ENCODE measurements at places on chromosomes 4 and X. TPM values are rescaled to one million over a fixed set of nuclear protein-coding genes. Genes with fewer than 3 reads are reported as not detected.
A peak's percentile ranks its signal among the peaks of the same experiment; 100 is the strongest.

GRCh38 chrX:40278340-40279090 is 180.8 kb upstream of the BCOR start:
- no peak for DNase-seq
- H3K4me1 ChIP-seq, result no peaks in the 10 kb centered on the region
- no peak overlapping the region for H3K4me3 ChIP-seq
- no peaks in the 10 kb centered on the region for H3K36me3 ChIP-seq
- H3K27me3 ChIP-seq, result no peaks in the 10 kb centered on the region
- no peak overlapping the region for H3K27ac ChIP-seq

GRCh38 chr4:10722957-10723356 is 38.4 kb upstream of the CLNK start:
- peak; percentile 15 for DNase-seq
- H3K4me1 ChIP-seq, result peaks cover 33% of the 10 kb centered on the region
- H3K36me3 ChIP-seq, result no peaks in the 10 kb centered on the region
- no peak overlapping the region for H3K4me3 ChIP-seq
- H3K27ac ChIP-seq, result no peak overlapping the region

DNA sequence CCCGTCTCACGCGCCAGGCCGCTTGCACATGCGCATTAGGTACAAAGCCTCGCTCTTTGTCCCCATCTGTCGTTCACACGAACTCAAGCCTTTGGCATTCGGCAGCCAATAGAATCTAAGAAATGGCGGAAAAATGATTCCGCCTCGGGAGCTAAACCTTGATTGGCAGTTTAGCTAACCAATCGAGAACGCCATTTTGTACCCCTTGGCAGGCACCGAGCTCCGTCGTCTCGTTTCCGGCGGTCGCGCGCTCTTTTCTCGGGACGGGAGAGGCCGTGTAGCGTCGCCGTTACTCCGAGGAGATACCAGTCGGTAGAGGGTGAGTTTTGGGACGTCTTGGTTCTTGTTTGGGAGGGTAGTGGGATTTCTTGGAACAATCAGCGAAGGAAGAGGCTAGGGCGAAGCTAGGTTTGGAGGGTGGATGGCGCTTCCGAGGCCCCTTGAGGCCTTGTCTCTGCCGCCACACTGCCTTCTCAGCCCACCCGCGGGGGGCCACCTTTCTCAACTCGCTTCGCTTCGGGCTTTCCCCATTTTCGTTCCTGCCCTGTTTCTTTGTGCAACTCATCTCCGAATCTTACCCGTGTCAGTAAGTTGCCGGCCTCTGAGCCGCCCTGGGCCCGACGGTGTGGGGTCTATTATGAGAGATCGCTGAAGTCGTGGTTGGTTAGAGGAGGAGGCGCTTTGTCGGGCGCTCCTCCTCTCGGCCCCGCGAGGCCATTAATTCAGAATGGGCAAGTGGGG is at the start of gene NONO:
Gene NONO, plus strand, starts transcription at position 233 of the 741 bp plus-strand sequence. CDS start 7,003 bp downstream, outside the sequence.
- H3K27ac ChIP-seq, result peak within 1 kb of the TSS; percentile 99
- H3K4me1 ChIP-seq, result peaks cover 30% of the 10 kb centered on the region
- peak; percentile 88 for DNase-seq

DNA sequence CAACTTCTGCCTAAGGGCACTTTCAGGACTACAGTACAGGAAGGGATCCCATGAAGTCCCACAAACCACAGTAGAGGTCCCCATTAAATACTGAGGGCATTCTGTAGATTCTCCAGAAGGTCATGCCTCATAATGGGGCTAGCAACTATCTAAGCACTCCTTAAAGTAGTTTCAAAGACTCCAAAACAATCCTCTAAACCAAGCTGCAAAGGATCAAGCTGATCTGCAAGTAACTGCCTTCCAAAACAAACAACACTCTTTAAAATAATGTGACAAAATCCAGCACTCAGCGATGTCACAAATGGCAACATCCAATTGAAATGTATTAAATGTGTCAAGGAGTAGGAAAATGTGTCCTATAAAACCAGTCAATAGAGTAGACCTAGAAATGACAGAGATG is 118.7 kb downstream of the FRYL start:
- DNase-seq, result no peak
- H3K27ac ChIP-seq, result no peak overlapping the region
- H3K4me3 ChIP-seq, result no peak overlapping the region
- peaks cover 16% of the 10 kb centered on the region for H3K36me3 ChIP-seq
- H3K4me1 ChIP-seq, result peaks cover 27% of the 10 kb centered on the region

DNA sequence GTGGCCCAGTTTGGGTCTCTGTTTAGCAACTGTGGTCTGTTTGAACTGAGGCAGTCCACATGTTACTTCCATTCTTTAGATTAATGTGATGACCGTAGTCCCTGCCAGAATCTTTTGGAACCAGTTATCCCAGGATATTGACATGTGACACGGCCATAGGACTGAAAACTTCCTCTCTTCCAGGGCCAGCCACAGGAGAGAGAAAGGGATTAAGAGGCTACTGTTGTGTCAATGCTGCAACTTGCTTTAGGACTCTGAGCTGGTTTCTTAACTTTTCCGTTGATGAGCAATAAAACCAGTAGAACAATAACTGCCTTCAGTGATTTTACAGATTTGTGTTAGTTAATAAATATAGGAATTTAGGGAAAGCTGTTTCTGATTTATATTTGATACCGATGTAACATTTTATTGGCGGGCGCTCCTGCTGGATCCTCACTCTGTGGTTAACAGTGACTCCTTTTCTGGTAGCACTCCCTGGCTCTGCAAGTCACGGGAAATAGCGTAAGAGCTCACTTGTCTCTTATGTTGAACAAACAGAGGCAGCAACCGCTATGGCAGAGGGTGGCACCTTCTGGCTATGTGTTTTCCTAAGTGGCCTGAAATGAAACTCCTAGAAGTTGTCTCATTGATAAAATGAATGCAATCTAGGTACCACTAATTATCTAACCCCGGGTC is 2.5 kb downstream of the TENM3 start:
- DNase-seq, result no peak
- no peak overlapping the region for H3K27ac ChIP-seq
- H3K4me3 ChIP-seq, result no peak overlapping the region
- peaks cover 4% of the 10 kb centered on the region for H3K27me3 ChIP-seq
- no peaks in the 10 kb centered on the region for H3K4me1 ChIP-seq

DNA sequence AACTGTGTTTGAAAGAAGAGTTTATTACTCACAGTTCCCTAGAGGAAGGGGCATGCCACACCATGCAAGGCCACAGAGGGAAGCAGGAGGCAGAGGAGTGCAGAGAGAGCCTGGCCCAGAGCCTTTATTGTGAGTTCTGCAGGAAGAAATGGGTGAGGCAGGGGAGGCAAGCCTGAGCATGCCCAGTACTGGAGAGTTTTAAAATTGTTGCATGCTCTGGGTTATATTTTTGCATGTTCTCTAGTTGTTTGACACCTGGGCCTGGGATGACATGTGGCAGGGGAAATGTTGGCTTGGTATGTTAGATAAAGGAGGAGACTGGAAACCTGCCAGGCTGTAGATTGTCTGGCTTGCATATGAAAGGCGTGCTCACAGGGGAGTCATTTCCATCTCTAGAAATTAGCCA is 19.7 kb upstream of the CRMP1 start:
- H3K4me3 ChIP-seq, result no peak overlapping the region
- DNase-seq, result no peak
- H3K36me3 ChIP-seq, result peaks cover 14% of the 10 kb centered on the region
- H3K4me1 ChIP-seq, result peaks cover 13% of the 10 kb centered on the region
- H3K27me3 ChIP-seq, result peaks cover 30% of the 10 kb centered on the region

GRCh38 chrX:123884809-123885408 is 25.1 kb downstream of the XIAP start:
- DNase-seq, result peak; percentile 45
- H3K4me1 ChIP-seq, result peaks cover 6% of the 10 kb centered on the region
- no peaks in the 10 kb centered on the region for H3K27me3 ChIP-seq
- H3K36me3 ChIP-seq, result no peaks in the 10 kb centered on the region
- H3K4me3 ChIP-seq, result no peak overlapping the region
- H3K27ac ChIP-seq, result no peak overlapping the region

DNA sequence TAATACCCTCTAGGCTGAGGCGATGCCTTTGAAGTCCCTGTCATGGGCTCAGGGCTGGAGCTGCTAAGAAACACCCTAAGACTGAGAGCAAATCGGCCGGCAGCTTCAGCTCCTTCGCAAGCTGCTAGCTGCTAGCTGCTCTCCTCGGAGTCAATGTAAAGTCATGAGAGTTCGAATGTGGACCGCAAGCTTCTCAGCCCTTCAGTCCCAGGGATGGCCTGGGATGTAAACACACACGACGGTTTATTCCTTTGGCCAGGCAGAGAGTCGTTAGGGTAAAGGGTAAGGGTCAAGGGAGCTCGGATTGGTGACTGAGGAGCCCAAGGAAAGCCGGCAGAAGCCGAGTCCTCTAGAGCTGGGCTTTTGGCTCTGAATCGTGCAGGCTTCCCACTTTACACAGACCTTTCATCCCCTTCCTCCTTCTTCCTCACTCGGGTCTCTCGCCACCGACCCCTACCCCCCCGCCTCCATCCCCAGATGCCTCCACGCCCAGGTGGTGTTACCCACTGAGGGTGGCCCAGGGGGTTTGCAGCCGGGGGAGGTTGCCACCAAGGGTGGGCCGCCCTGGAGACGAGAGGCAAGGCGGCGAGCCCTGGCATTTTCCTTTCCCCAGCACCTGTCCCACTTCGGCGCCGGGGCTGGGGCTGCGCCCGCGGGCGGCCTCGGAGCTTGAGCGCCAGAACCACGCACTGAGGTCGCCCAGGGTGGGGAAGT is 3.1 kb upstream of the BCORL1 start:
- no peak for DNase-seq
- H3K27me3 ChIP-seq, result no peaks in the 10 kb centered on the region
- no peaks in the 10 kb centered on the region for H3K36me3 ChIP-seq
- H3K27ac ChIP-seq, result no peak overlapping the region
- peaks cover 5% of the 10 kb centered on the region for H3K4me1 ChIP-seq
- H3K4me3 ChIP-seq, result peak overlapping the region; percentile 69

DNA sequence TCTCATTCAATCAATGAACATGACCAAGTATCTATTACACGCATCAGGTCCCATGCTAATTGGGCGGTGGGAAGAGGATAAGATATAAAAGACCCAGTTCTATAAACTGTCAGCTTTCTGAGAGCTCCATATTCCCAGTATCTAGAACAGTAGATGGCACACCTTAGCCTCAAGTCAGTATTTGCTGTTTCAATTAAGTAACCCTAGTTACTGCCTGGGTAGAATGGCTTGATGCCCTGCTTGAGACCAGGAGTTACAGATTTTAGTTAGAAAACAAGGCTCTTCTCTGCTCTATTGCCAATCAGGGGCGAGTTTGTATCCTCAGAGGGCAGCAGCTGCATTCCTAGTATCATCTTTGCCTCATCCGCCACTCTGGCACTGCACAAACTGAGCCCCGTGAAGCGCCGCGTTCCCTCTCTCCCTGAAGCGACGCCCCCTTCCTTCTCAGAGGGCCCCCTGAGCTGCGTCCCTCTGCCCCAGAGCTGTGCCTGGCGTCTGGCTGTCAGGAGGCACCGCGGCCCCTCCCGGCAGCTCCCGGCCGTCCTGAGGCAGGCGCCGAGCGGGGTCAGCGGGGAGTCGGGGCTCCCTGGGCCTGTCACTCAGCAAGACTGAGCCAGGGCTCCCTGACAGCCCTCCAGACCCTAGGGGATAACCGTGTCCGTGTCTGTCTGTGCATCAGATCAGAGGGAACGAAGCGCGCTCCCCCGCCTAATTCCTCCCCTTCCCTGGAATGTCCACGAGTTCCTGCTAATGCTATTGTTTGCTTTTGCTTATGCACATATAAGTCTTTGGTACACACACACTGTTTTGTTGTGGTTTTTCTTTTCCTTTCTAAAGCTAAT is 212.4 kb upstream of the TTC29 start:
- no peak for DNase-seq
- no peaks in the 10 kb centered on the region for H3K4me1 ChIP-seq
- H3K4me3 ChIP-seq, result no peak overlapping the region
- H3K36me3 ChIP-seq, result no peaks in the 10 kb centered on the region

DNA sequence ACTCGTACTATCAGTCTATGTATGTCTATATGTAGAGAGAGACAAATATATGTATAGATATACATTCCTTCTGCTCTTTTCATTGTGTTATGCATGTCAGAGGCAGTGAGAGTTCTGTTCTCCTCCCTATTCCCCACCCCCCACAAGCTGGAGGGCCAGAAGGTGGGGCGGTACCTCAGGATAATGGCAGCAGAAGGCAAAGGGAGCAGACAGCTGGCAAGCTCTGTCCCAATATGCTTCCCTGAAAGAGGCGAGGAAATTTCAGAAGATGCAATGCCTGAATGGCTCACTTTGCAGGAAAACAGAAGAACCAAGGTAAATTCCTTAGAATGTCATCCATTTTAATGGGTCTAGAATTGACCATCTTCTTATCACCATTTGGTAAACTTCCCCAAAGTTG is 114.4 kb downstream of the NAA11 start:
- H3K27ac ChIP-seq, result no peak overlapping the region
- H3K27me3 ChIP-seq, result no peaks in the 10 kb centered on the region

DNA sequence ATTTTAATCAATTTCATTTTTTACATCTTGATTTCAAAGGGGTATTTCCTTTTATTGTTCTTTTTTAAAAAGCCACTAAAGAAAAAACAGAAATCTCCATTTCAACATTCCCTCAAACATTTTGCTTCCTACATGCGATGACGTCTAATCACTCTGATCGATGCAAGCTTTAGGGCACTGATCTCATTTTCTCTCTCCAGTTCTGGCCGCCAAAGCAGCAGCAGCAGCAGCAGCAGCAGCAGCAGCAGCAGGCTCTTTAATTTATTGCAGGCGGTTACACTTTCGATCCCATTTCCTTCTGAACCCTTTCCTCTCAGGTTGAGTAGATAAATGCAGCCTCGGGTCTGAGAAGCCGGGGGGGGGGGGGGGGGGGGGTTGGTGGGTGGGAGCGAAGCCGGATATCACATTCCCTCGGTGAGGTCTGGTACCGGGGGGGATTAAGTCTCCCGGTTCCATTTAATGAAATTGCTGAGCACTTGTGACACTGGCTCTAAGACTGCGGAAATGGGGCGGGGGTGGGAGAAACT is 3.4 kb upstream of the PCDH7 start:
- peaks cover 43% of the 10 kb centered on the region for H3K27me3 ChIP-seq
- peaks cover 7% of the 10 kb centered on the region for H3K36me3 ChIP-seq
- H3K27ac ChIP-seq, result no peak overlapping the region
- DNase-seq, result no peak
- peak overlapping the region; percentile 57 for H3K4me3 ChIP-seq

GRCh38 chrX:132406106-132406505 is 82.7 kb downstream of the MBNL3 start:
- peaks cover 17% of the 10 kb centered on the region for H3K4me1 ChIP-seq
- no peak overlapping the region for H3K27ac ChIP-seq
- H3K27me3 ChIP-seq, result no peaks in the 10 kb centered on the region

The ARAP2 gene
- polyA plus RNA-seq, result 36.0 TPM

The ACE2 gene
- polyA plus RNA-seq, result 0.11 TPM

The NAT8L gene
- not detected for polyA plus RNA-seq

The TFE3 gene
- 6.0 TPM for polyA plus RNA-seq

Measured in naive B cell (primary cell).